ENCODE measurements at places on chromosomes 4 and X.

- DNase-seq, result no peak
These were observed 9.3 kb downstream of the FLNA start for GRCh38 chrX:154365052-154365600.

GRCh38 chrX:75114638-75115037 is 41.4 kb downstream of the ABCB7 start:
- DNase-seq, result no peak

DNA sequence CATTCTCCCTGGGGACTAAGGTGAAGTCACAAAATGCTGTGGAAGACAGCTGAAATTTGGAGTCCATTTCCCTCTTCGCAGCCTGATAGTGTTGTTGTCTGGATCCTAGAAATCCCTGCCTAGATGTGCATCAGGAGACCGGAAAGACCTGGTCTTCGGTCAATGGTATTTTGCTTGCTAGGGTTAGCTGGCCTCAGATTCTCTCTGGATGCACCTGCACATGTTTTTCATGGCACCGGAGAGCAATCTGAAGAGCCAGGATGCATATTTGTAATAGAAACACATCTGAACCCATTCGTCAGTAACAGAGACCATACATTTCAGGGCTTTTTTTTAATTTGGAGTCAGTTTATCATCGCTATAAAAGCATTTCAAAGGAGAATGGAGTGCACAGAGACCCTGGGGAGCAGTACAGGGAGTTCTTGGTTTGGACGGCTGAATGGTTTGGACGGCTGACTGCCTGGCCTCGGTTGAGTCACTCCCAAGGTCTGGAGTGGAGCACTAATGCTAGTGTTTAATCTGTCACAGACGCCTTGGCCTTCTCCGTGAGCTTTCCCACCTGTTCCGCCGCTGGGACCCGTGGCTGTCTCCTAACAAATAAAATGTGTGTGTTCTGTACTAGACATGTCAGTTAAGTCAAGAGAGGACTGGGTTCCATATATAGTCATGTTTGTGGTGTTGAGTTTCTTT is 7.5 kb upstream of the PDLIM3 start:
- DNase-seq, result no peak

DNA sequence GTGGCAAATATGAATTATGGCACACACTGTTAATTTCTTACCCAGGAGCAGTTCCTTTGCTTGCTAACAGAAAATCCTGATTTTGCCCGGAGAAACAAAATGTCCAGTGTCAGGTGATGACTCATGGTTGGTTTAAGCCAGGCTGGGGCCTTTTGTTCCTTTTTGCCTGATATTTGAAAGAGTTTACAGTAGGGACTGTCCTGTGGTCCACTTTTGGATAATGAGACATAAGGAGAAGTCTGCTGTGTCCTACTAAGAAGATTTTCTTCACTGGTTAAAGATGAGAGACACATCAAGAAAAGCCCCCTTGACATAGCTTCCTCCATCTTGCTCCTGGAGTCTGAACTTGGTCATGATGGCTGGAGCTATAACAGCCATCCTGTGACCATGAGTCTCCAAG is 12.1 kb upstream of the DRD5 start:
- DNase-seq, result no peak

GRCh38 chrX:133482056-133482952 is 67.0 kb upstream of the GPC4 start:
- DNase-seq, result no peak

GRCh38 chr4:54077812-54078211 is 13.4 kb upstream of the CHIC2 start:
- DNase-seq, result no peak

DNA sequence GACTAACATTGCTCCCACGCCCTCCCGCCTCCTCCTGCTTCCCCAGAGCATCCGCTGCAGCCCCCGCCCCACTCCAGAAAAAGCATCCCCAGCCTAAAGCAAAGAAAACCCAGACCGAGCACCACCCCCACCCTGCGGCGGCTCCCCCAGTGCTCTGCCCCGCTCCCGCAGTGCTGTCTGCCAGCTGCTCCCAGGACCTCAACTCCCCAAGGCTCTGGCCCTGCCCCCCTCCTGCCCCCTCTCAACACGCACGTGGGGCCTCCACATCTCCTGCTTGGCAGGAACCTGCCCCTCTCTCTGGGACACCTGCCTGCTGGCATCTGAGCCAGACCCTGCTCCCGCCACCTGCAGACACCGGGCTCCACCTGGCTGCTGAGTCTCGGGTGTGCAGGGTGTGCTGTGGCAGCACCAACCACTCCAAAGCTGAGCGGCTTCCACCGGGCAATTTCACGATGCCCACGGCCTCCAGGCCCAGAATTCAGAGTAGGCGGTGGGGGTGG is 79.4 kb downstream of the FAM53A start:
- no peak for DNase-seq

DNA sequence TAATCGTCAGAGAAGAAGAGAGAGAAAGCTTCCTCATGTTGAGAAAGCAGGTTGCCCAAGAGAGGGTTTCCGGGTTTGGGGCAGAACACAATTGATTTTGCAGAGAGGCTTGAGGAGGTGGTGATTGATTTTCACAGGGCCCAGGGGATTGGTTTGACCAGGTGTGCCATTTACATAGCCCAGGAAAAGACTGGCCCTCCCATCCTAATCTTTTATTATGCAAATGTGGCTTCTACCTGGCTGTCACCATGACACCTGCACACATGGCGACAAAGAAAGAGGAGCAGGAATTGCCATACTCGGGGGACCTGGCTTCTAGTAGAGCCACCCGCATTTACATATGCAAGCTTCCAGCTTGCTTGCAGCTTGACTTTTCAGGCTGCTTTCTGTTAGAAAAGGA is 405.3 kb downstream of the PPP4R3C start:
- DNase-seq, result no peak

DNA sequence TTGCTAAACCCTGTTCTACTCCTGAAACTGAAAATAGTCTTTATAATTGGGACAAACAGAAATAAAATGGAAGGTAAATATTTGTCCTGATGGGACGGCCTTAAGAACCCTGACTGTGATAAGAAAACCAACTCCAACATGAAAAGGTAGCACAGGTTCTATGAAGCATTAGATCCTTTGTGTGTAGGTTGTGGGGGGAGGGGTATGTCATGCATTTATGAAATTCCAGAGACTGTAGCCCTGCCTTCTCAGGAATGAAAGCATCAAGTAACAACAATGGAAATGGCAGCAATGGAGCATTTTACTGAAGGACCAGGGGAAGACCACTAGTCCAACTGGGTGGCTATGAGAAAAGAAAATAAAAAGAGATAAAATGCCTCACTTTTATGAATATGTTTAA is 23.9 kb downstream of the CXXC4 start:
- DNase-seq, result no peak

DNA sequence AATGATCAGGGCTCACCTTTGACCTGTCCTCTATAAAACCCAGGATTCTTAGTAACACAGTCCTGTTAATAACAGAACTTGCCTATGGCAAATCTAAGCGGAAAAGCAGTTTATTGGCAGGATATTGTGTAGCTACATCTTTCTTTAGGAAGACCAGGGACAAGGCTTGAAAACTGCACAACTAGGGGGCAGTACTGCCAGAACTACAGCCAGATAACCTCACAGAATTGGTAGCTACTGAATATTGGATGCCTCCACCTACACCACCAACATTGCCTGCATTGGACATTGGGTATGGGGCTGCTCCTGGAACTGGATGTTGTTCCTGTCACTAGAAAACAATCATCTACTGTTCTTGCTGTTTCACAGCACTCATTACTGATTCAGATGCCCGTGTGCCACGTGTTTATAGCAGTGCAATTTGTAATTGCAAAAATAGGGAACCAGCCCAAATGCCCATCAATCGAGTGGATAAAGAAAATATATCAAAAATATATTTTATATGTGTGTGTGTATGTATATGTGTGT is 47.4 kb downstream of the REPS2 start:
- no peak for DNase-seq

DNA sequence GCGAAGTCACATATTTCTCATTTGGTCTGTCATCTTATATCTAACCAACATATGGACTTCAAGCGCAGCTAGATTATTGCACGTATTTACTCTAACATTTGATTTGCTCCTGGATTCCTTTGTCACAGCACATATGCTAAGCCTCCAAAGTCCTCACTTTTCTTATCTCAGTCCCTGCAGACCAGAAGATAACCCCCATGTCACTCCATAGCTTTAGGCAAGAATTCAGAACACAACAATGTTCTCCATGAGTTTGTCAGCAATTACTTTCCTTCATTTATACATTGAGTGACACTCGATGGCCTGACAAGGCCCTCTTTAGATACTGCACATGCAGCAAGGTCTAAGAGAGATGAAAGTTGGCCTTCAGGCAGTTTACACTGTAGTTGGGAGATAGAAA is 4.8 kb upstream of the STATH start:
- no peak for DNase-seq

GRCh38 chr4:128517096-128517738 is 229.6 kb upstream of the PGRMC2 start:
- no peak for DNase-seq

GRCh38 chrX:123424546-123424945 is 240.5 kb downstream of the GRIA3 start:
- DNase-seq, result no peak

- peak; percentile 7 for DNase-seq
These were observed 24.8 kb upstream of the EOLA2 start for GRCh38 chrX:149962859-149963757.

- no peak for DNase-seq
These were observed 73.5 kb downstream of the FAM47B start for GRCh38 chrX:35016051-35016450.

DNA sequence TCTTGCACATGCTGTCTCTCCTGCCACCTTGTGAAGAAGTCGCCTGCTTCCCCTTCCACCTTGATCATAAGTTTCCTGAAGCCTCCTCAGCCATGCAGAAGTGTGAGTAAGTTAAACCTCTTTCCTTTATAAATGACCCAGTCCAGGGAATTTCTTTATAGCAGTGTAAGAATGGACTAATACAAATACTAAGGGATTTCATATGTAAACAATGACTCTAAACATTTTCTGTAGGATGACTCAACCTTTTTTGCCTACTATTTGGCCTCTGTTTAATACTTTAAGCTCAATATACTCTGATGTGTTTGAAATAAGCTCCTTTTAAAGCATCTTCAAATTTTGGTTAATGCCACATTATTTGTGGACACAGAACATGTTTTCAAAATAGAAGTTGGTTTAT is 813.5 kb upstream of the SLIT2 start:
- DNase-seq, result no peak

DNA sequence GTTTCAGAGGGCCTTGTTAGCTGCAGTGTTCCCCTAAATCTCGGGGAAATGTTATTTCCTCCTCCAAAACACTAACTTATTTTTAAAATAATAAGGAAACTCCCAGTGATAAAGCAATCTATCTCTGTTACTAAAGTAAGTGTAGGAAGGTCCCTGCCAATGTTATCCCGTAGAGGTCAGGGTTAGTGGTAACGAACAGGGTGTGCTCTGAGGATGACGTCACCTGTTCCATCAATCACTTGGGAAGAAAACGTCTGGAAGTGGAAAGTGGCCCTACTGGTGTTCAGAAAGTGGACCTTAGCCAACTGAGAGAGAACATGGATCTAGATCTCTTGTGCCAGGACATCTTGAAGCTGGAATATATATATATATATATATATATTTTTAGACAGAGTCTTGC is 249.5 kb downstream of the BCOR start:
- DNase-seq, result no peak

DNA sequence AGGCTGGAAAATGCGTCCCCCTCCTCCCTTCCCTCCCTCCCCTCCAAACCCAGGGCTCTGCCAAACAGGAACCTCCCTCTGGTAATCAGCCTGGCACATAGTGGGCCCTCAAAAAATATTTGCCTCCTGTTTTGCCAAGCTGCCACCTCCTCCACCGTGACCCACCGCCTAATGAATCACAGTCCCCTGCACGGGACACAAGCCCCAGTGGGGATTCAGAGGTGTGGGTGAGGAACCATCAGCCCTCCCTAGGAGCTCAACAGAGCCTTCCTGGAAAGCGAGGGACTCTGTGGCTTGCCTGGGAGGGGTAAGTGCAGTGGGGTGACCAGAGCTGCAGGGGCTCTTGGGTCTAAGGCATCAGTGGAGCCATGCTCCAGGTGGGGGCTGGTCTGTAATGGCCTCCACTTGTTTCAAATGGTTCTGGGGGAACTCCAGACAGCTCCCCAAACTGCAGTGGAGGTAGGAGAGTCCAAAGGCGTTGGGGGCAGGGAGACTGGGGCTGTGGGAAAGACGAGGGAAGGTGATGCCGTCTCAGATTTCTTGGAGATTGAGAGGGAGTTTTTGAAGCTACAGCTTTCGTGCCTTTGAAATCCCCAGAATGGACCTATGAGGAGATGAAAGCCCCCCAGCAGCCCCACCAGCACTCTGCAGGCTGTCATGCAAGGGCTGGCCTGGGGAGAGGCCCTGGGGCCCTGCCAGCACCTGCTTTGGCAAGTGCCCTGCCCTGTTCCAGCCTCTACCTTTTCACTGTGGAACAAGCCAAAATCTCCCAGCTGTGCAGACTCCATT is 1.0 kb upstream of the PPP2R2C start:
- no peak for DNase-seq

DNA sequence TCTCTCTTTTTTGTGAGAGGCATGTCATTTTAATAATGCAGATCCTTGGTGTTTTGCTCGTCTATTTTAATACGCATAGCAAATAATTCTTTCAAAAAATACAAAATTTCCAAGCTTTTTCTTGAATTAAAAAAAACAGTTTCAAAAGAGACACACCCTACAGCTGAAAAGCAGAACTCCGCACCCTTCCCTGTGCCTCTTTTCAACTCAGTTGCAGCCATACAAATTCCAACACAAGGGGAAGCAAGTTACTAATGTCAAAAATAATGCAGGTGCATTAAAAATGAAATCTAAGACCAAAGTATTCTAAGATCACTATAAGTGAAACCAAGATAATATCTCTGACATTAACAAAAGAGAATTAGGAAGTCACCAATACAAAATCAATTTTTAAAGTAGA is 66.6 kb downstream of the NR3C2 start:
- no peak for DNase-seq

DNA sequence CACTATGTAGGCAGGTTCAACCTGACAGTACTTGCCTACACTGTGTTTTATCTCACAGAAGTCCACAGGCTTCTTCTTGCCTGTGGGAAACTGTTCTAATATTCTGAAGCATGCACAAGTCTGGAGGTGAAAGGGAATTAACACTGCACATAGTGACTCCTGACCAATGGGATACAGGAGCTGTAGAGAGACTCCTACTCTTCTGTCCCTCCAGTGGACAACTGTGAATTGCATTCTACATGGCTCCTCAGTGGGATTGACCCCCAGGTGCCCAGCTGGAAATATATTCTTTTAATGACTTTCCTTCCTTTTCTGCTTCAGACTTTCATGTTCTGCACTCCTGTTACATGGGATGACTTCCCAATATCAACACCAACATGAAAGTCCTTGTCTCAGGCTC is 8.2 kb upstream of the YIPF6 start:
- DNase-seq, result peak; percentile 8

- DNase-seq, result peak; percentile 69
These were observed 756.9 kb downstream of the FAT4 start for GRCh38 chr4:126071346-126072333.
